ENCODE measurements at places on chromosomes 1 and 21. TPM values are rescaled to one million over a fixed set of nuclear protein-coding genes. Genes with fewer than 3 reads are reported as not detected.

DNA sequence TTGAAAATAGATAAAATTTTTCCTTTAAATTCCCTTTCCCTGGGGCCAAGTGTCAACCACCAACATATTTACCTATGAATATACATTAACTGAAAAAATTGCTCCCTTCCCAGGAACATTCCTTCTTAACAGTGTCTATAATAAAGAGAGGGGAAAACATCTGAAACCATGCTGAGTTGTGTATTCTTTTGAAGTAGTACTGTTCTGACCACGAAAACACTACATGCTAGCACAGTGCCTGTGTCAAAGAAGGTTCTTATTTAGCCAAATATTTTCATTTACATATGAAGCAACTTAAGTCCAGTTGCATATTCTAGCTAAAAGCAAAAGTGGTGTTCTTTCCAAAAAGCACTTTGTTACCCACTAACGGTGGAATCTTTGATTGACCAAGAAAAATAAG, 311.2 kb downstream of the VAV3 start:
- no peaks in the 10 kb centered on the region for H3K36me3 ChIP-seq
- no peak for DNase-seq
- H3K27ac ChIP-seq: no peak overlapping the region
- H3K4me3 ChIP-seq: no peak overlapping the region

DNA sequence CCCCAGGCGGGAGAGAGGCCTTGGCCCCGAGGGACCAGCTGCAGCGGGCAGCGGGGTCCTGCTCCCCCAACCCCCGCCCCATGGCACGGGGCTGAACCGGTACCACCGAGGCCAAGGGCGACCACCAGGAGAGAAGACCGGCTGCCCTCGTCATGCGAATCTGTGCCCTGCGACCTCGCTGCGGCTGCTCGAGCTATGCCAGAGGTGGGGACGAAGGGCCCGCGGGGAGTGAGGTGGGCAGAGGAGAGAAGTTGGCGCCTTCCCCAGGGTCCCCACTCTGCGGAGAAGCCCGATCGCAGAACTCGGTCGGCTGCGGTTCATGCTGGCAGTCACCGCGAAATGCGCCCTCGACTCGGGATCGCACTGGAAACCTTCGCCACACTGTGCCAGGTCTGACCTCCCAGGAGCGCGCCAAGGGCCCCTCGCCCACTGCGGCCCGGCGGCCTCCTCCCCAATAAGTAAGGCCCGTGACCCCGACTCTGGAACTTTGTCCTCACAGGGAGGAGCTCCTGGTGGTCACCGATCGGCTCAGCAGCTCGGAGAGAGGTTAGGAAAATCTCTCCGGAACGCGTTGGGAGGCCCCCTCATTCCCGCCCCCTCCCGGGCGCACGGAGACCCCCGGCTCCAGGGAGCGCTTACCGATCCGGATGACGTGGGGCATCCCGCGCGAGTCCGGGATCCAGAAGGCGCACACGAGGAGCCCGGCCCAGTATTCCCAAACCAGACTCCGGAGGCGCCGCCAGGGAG, 787 bp downstream of the GRIK3 start:
- H3K4me3 ChIP-seq: no peak overlapping the region
- H3K4me1 ChIP-seq: no peaks in the 10 kb centered on the region
- H3K27ac ChIP-seq: no peak overlapping the region
- H3K36me3 ChIP-seq: no peaks in the 10 kb centered on the region

The OR2T11 gene
- not detected for total RNA-seq

- peaks cover 3% of the 10 kb centered on the region for H3K36me3 ChIP-seq
- H3K27me3 ChIP-seq: no peaks in the 10 kb centered on the region
- DNase-seq: no peak
- H3K4me1 ChIP-seq: peaks cover 5% of the 10 kb centered on the region
- no peak overlapping the region for H3K4me3 ChIP-seq
- no peak overlapping the region for H3K27ac ChIP-seq
These were observed 19.0 kb downstream of the RNASEL start for GRCh38 chr1:182569939-182570610.

The ZBTB37 gene
- total RNA-seq: 8.3 TPM

DNA sequence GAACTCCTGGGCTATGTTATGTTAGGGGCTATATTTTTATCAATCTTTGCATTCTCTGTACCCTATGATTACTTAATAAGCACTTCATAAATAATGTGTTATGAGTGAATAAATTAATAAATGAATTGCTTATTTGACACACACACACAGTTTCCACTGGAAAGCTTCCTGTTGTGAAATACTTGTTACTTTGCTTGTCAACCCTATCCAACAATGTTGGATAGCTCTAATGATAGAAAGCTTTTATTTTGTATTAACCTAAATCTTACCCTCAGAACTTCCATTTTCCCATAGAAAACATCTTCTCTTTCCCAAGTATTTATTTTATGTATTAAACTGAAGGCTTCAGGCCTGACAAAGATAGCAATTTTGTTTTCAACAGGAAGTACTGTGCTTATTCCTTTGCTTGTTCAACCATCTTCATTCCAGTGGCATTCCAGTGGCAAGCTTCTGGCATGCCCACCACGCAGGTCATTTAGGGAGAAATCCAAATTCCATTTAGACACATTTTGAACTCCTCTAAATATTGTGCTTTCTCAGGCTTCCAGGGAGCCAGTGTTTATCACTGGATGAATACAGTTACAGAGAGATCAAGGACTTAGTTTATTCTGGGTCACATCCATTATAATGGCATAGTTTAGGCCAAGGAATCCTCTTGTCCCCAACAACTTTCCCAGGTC, 134.4 kb downstream of the TGFB2 start:
- H3K36me3 ChIP-seq: no peaks in the 10 kb centered on the region
- peak; percentile 40 for DNase-seq
- H3K4me1 ChIP-seq: peaks cover 36% of the 10 kb centered on the region

DNA sequence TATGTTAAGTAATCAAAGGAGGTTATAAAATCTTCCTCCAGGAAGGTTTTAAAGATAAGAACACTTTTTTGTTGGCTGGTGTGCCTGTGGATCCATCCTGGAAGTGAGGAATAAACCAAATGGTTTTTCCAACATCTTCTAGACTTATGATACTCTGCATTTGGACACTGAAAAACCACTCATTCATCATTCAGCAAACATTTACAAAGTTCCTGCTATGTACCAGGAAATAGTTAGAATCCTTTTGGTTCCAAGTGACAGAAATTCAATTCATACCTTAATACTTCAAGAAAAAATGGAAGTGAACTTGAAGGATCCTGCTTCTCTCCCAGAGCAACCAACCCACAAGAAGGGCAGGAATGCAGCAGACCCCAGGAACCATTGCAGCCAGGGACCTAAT, 39.6 kb upstream of the PIGC start:
- peaks cover 20% of the 10 kb centered on the region for H3K4me1 ChIP-seq
- no peak for DNase-seq
- no peak overlapping the region for H3K4me3 ChIP-seq
- no peaks in the 10 kb centered on the region for H3K36me3 ChIP-seq
- H3K27ac ChIP-seq: no peak overlapping the region

The OLIG2 gene
- not detected for total RNA-seq

The MLLT11 gene
- total RNA-seq: 15.0 TPM

GRCh38 chr1:3457910-3458883, 3.7 kb downstream of the ARHGEF16 start:
- H3K27me3 ChIP-seq: no peaks in the 10 kb centered on the region
- no peak overlapping the region for H3K4me3 ChIP-seq
- no peaks in the 10 kb centered on the region for H3K36me3 ChIP-seq
- H3K4me1 ChIP-seq: peaks cover 24% of the 10 kb centered on the region

DNA sequence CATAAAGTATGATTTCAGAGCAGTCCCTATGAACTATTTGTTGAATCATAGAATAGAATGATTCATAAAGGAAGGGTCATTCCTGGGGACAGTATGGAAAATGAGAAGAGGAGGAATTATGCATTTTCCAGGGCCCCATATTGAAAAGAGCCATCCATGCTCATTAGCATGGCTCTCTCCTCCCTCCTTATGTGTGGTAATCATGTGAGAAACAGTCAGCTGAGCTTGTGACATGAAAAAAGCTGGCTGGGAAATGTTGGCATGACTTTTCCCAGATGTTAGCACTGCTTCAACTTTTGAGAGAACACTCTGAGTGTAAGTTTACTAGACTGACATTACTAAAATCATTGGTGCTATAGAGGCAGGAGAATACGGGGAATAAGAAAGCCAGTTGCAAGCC, 16.1 kb downstream of the TRIM67 start:
- H3K4me3 ChIP-seq: no peak overlapping the region
- H3K4me1 ChIP-seq: no peaks in the 10 kb centered on the region
- H3K36me3 ChIP-seq: no peaks in the 10 kb centered on the region
- no peak for DNase-seq

DNA sequence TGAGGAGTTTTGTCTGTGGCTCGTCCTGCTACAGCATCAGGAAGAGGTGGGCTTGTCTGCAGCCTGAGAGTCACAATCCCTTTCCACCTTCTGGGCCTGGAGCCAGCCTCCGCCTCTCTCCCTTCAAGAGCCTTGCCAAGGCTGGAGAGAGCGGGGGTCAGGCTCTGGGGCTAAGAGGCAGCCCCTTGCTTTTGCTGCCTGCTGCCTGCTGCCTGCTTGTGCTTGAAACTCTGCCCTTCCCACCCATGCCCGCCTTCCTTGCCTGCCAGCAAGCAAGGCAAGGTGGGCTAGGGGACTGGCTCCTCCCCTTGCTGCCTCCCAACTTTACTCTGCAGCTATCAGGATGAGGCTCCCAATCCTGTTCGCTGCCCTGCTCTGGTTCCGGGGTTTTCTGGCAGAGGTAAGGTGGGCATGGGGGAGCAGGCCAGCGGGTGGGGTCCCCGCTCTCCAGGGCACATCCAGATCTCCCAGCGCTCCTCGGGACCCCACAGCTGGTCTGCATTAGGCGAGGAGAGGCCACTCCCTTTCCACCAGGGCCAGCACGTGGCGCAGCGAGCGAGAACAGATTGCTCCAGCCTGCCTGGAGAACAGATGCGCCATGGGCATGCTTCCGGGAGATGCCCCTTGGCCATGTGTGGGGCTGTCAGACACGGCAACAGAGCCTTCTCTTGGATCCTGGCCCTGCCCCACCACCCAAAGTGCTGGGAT, 7.5 kb upstream of the PTPN7 start:
- no peak for DNase-seq
- peaks cover 7% of the 10 kb centered on the region for H3K27me3 ChIP-seq
- no peak overlapping the region for H3K4me3 ChIP-seq

DNA sequence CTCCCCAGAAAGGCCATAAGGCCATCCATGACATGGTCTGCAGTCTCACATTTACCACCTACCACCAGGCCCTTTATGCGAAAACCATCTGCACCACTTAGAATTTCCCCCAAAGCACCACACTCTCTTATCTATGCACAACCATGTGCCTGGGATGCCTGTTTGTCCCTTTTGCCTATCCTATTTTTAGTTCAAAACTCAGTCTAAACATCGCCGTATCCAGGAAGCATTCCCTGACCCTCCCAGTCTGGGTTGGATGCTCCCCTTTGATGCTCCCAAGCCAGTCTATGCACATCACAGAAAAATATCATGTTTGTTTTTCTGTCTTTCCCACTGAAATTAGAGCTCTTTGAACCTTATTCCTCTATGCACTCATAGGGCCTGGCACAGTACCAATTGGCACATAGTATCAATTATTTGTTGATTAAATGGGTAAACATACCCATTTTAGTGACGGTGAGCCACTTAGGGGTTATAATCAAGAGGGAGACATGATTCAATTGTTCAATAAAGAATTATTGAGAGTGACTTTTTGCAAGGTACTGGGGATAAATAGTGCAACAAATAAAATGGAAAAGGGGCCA, 6.7 kb downstream of the MPL start:
- peak overlapping the region; percentile 62 for H3K27ac ChIP-seq
- H3K36me3 ChIP-seq: no peaks in the 10 kb centered on the region
- DNase-seq: no peak

DNA sequence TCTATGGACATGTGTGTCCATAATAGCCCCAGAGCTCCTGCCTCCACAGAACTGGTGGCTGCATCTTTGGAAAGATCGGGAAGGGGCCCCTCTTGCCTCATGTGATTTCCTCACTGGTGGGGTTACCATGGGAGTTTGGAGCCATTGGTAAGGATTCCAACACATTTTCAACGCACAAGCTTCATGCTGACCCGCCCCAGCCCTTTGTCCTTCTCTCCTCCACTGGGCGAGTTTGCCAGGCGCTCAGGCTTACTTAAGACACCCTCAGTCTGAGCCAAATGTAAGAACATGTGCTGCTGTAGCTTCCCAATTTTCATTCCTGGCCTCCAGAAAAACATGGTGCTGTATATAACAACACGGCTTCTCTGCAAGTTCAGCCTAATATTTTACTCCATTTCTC, 72.4 kb downstream of the ATP5PO start:
- 0 out of 2 replicates have a peak, but pooled peaks cover 3% of the 10 kb centered on the region for H3K4me1 ChIP-seq
- no peaks in the 10 kb centered on the region for H3K36me3 ChIP-seq
- no peak overlapping the region for H3K4me3 ChIP-seq
- no peaks in the 10 kb centered on the region for H3K27me3 ChIP-seq
- DNase-seq: no peak

The SPRR2F gene
- total RNA-seq: not detected

The CENPF gene
- 102 TPM for total RNA-seq

The DPT gene
- total RNA-seq: not detected

The KLHDC7A gene
- total RNA-seq: not detected

The SLC25A33 gene
- 3.0 TPM for total RNA-seq

DNA sequence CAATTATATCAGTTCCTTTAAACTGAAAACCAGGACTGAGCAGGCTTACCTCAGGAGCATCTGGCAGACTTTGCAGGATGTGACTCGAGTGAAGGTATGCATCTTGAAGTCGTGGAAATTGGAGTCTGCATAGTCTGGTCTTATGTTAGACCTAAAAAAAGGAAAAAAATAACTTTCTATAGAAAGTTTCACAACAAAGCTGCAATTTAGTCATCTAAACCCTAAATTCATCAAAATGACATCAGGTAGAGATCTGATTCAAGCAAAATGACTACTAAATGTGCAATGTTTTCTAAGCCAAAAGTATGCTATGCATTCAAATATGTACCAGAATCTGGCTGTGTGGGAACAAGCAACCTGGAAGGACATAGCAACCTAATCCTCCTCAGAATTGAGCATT, 260.1 kb downstream of the VAV3 start:
- no peaks in the 10 kb centered on the region for H3K36me3 ChIP-seq
- peak; percentile 33 for DNase-seq
- H3K4me1 ChIP-seq: no peaks in the 10 kb centered on the region
- H3K27ac ChIP-seq: no peak overlapping the region

GRCh38 chr21:38733972-38734546, 71.7 kb upstream of the ETS2 start:
- no peaks in the 10 kb centered on the region for H3K4me1 ChIP-seq
- no peak overlapping the region for H3K27ac ChIP-seq
- H3K27me3 ChIP-seq: no peaks in the 10 kb centered on the region

GRCh38 chr1:67336157-67336556, 28.5 kb downstream of the IL12RB2 start:
- H3K4me3 ChIP-seq: no peak overlapping the region
- H3K27me3 ChIP-seq: no peaks in the 10 kb centered on the region
- no peak for DNase-seq
- no peaks in the 10 kb centered on the region for H3K36me3 ChIP-seq

GRCh38 chr1:44135886-44136285, 5.5 kb downstream of the KLF18 start:
- H3K36me3 ChIP-seq: no peaks in the 10 kb centered on the region
- H3K27ac ChIP-seq: no peak overlapping the region
- no peaks in the 10 kb centered on the region for H3K4me1 ChIP-seq
- no peak for DNase-seq
- no peak overlapping the region for H3K4me3 ChIP-seq
